ENCODE measurements at places on chromosomes 16 and 17.

GRCh38 chr16:48526058-48526957 lies 83.7 kb downstream of the N4BP1 start:
- DNase-seq: no peak

GRCh38 chr16:48452991-48453760 lies 68.0 kb upstream of the SIAH1 start:
- DNase-seq: no peak

GRCh38 chr16:27785307-27785678 lies 235.3 kb downstream of the KATNIP start:
- no peak for DNase-seq

GRCh38 chr16:66894948-66895688 lies 14.8 kb downstream of the PDP2 start:
- DNase-seq: peak; percentile 74

DNA sequence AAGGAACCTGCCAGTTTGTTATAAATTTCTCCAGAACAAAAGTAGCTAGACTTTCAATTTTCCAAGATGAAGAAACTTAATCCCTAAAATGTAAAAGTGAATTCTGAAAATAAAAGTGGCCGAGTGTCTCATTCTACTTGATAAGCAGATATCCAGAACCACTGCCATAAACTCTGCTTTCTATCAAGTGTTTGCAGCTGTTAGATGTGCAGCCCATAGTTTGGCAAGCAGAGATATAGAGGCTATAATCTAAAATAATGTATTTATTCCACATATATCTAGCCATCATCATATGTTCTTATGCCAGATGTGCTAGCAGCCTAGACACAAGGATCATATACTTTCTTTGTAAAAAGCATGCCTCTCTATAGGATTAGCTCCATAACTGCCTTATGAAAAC lies 14.7 kb upstream of the FBXL20 start:
- no peak for DNase-seq

DNA sequence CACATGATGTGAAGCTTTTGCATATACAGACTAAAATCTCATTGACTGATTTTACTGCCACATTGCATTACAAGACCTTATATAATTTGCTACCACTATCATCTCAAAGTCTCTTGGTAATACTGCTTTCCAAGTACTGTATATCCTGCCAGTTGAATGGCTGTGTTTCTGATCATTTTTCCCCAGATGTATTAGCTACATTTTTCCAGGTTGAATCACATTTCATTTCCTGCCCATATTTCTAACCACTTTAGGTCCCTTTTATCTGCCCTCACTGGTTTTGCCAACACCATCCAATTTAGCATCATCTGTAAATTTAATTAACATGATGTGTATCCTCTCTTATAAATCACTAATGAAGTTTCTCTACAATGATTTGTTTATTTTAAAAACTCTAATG lies 365.7 kb upstream of the PMFBP1 start:
- no peak for DNase-seq

- peak; percentile 4 for DNase-seq
Observed at GRCh38 chr16:65538976-65539375, 417.1 kb upstream of the CDH11 start.

DNA sequence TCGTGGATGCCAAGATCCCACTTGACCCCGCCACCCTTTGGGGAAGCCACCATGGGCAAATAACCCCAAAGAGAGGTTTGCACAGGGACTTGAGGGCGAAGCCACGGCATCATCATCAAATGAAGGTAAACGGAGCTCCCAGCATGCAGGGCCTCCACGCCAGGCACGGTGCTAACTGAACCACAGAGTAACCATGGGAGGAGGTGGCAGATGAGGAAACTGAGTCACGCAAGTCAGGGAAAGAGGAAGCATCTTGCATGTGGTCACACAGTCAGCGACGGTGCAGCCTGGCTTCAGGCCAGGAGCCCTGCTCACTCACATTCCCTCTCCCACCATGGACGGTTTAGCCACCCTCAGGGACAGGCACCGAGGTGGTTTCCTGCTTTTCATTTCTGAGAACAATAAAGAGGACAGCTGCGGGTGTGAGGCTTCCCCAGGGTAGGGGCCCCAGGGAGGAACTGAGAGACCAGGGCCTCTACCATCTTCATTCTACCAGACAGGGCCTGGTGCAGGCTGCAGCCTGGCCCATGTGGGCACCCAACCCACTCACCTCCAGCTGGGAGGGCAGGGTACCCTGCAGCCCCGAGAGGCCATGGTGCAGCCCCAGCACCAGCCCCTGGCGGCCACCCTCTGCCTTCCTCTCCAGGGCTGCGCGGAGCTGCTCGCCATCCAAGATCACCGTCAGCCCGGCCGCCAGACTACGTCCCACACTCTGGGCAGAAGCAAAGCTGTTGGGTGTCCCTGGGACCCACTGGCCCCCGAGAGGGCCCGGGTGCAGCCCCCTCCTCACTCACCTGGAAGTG lies 78.3 kb downstream of the RMI2 start:
- no peak for DNase-seq

GRCh38 chr17:46144246-46144645 lies 49.0 kb downstream of the KANSL1 start:
- DNase-seq: no peak

DNA sequence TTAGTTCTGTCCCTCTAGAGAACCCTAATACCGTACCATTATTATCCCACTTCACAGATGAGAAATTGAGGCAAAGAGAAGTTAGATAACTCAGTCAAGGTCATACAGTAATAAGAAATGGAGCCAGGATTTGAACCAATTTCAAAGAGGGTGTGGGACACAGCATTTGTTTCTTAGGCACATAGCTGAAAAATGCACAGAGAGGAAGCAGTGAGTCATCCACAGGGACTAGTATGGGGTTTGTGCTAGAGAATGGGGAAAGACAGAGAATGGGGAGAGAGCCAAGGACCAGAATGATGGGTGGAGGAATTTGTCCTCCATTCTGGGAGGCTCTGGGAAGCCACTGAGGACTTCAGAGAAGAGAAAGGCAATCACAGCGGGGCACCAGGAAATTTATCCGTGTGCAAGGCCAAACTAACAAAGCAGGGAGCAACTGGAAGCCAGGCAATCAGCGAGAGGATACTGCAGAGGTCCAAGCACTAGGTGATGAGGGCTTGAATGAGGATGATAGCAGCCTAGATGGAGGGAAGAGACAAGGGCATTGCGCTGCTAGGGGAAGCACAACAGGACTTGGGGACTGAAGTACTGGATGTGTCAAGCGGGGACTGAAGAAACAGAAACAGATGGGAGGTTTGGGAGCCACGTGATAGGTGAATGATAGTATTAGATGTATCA lies 78.1 kb upstream of the ZFHX3 start:
- no peak for DNase-seq

DNA sequence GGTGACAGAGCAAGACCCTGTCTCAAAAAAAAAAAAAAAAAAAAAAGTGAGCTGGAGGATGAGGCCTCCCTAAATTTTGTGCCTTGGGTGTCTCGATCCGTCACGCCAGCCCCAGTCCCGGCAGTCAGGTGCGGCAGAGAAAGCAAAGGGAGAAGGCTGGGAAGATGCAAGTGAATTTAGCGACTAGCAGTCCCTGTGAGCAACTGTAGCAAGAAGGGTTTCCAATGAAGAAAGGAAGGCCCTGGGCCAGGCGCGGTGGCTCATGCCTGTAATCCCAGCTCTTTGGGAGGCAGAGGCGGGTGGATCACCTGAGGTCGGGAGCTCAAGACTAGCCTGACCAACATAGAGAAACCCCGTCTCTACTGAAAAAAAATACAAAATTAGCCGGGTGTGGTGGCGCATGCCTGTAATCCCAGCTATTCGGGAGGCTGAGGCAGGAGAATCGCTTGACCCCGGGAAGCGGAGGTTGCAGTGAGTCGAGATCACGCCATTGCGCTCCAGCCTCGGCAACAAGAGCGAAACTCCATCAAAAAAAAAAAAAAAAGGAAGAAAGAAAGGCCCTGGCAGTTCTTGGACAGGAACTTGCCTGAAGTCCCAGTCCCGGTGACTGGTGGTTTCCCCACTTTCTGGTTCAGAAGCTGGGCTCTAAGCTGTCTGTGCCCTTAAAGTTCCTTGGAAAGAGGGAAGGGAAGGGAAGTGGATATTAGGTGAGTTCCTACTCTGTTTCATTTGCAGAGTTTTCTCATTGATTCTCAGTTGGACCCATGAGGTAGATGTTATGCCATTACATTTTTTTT lies 1.8 kb upstream of the QPRT start:
- no peak for DNase-seq

GRCh38 chr16:50532576-50532975 lies 15.6 kb upstream of the NKD1 start:
- no peak for DNase-seq

GRCh38 chr16:15536843-15537242 lies 102.5 kb downstream of the BMERB1 start:
- peak; percentile 73 for DNase-seq

- DNase-seq: peak; percentile 59
Observed at GRCh38 chr17:6856051-6856450, 24.5 kb upstream of the TEKT1 start.

- no peak for DNase-seq
Observed at GRCh38 chr16:15459791-15460190, 25.4 kb downstream of the BMERB1 start.

GRCh38 chr17:34386697-34387550 lies 23.9 kb upstream of the CCL1 start:
- no peak for DNase-seq

DNA sequence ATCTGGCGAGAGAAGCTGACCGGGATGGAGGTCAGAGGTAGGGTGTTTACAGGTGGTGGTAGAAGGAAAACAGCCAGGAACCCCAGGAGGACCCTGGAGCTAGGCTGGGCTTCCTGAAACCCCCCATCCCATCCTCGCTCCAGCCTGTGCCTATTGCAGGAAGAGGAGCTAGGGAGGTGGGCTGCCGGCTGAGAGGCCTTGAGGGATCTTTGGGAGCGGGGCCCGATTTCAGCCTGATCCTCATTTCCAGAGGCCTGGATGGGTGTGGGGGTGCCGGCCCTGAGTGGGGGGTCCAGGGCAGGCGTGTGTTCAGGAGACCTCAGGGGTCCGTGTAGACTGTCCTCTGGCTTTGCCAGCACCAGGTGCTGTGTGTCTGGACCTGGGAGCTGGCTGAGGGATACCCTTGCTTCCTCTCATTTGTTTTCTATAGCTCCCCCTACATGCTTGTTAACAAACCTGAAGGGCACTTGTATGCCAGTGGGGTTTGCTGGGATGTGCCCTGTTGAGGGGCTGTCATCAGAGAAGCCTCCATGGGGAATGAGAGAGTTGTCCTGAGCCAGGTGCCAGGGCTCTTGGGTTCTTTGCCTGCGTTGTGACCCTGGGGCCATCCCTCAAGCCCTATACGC lies 18.9 kb upstream of the RAP1GAP2 start:
- DNase-seq: no peak

DNA sequence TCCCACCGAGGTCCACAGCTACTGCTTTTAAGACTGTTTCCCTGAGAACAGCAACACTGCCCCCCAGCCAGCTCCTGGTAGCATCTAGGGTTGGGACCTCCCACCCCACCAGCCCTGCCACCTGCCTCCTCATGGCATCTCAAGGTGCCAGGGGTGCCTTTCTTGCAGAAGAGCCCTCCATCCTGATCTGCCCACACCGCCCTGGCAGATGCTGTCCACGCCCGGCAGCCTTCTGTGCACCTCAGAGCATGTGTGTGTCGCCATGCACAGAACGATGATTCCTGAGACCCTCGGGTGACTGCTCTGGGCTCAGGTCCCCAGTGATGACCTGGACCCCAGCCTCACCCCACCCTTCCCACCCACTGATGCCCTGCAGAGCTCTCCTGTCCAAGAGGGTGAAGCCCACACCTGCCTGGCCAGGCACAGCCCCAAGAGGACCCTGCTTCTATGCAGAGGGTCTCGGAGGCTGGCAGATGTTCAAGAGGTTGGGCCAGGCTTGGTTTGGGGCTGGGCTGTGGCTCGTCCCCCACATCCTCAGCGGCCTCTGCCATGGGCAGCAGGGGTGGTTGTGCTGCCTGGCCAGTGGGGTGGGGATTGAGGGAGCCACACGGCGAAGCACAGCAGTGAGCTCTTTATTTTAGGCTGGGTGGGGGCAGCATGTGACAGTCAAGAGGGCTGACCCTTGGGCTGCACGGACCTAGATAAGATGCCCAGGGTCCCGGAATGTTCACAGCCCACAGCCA lies 5.2 kb upstream of the SPATA2L start:
- no peak for DNase-seq

- no peak for DNase-seq
Observed at GRCh38 chr16:14509055-14509454, 121.0 kb downstream of the PARN start.

DNA sequence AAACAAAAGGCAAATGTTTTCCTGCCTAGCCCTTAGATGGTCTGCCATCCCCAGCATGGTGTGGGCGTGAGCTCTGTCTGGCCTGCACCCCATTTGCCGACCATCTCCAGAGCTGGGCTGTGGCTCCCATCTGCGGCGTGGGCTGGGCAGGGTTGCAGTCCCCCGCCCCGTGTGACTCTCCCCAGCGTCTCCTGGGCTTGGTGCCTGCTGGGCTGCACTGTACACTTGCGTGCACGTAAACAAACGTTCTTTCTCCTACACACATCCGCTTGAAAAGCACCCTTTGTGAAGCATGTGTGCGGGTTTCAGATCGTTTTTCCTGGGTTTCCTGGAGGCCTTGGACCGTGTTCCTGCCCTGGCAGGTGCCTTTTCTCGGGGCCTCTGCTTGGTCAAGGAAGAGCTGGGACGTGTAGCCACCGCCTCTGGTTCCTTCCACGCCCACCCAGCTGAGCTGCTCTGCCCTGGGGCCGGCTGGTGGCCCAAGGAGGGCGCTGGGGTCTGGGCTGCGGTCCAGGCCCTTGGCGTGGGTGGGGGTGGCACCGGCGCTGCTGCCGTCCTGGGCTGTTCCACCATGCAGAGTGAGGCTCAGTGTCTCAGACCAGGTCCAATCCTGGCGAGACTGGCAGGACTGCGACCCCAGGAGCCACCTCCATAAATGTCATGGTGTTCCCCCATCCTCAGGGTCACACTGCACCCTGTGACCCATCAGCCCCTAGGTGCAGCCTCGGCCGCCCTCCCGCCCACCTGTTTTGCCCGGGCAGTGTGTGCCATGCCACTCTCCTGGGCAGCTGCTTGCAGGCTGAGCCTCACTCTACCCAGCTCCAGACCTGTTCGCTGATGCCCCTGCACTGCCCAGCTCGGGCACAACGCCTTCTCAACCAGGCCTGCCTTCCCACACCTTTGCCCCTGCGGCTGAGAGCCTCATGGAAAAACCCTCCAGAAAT lies 9.9 kb upstream of the BAIAP3 start:
- DNase-seq: peak; percentile 44

DNA sequence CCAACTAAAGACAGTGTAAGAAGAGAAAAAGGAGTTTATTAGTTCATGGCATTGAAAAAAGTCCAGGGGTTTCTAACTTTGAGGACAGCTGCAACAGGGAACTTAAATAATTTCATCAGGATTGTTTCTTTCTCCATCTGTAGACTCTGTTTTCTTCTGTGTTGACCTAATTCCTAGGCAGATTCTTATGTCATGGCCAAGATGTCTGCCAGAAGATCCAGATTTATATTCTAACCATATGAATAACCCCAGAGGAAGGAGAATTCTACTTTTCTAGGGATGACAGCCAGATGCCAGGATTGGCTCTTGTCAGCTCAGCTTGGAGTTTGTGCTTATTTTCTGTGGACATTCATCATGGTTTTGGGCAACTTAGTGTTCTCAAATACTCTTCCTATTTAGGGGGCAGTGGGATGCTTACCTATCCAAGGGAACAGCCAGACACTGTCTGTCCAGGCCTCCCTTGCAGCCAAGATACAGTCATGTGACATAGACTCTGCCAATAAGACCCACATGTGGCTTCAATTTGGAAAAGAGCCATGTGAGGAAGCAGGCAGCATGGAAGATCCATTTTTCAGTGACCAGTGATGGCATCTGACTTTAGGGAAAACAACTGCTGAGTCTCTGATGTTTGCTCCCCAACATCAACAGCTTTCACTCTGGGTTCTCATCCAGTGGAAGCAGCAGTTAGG lies 18.2 kb downstream of the PCTP start:
- no peak for DNase-seq

- DNase-seq: no peak
Observed at GRCh38 chr16:88706965-88707826, 893 bp downstream of the CTU2 start.

Measured in brain (organoid and tissue), 16 donors.